ENCODE measurements at places on chromosomes 7 and 10. TPM values are rescaled to one million over a fixed set of nuclear protein-coding genes. Genes with fewer than 3 reads are reported as not detected.

- H3K4me1 ChIP-seq, result no peaks in the 10 kb centered on the region
- no peak overlapping the region for H3K4me3 ChIP-seq
- no peak for DNase-seq
These were observed 174.2 kb downstream of the PTN start for GRCh38 chr7:137169282-137169698.

GRCh38 chr7:111357691-111358090 is 204.6 kb downstream of the IMMP2L start:
- DNase-seq, result no peak
- H3K4me1 ChIP-seq, result peaks cover under 1% of the 10 kb centered on the region
- no peaks in the 10 kb centered on the region for H3K27me3 ChIP-seq
- no peak overlapping the region for H3K4me3 ChIP-seq

DNA sequence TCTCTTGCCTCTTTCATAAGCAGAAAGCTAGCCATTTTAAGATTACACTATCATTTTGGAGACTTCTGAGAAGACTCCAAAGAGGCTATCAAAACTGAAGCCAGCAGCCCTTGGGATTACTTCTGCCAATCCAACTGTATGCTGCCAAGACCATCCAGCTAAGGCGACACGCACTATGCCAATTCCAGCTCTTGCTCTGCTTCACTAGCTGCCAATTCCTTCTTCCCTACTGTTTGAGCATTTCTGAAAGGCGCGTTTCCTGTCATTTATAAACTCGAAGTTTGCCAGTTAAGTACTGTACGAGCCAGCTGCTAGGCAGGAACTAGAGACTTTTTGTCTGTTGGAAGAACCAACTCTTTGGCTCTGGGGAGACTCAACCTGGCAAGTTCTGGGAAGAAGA is 36.5 kb downstream of the MALSU1 start:
- no peaks in the 10 kb centered on the region for H3K4me1 ChIP-seq
- peaks cover 37% of the 10 kb centered on the region for H3K27me3 ChIP-seq
- H3K36me3 ChIP-seq, result no peaks in the 10 kb centered on the region

DNA sequence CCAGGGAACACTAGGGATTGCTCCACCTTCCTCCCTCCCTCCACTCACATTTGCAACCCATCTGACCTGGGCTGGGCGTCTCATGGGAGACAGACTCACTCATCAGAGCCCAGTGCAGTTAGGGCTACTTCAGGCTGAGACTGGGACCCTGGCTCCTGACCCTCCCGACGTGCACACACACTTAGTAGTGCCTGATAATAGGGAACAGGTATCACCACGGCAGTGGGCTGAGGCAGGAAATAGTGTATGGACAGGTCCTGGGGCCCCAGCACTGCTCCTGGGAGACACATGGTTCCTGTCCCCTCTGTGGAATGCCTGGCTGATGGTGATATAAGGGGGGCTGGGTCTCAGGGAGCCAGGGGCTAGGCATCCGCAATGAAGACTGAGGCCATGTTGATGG is 14.3 kb downstream of the AQP1 start:
- no peaks in the 10 kb centered on the region for H3K36me3 ChIP-seq
- no peak for DNase-seq
- no peaks in the 10 kb centered on the region for H3K27me3 ChIP-seq
- H3K4me1 ChIP-seq, result no peaks in the 10 kb centered on the region
- H3K27ac ChIP-seq, result no peak overlapping the region

Gene FAM171A1
- 2.9 TPM for total RNA-seq
